NCI-H524 treated with DMSO at 0.1 percent for 48 hours (cell line): ENCODE measurements at places on chromosomes 7 and 10.

- DNase-seq, result peak; percentile 9
These were observed 190.9 kb downstream of the REEP3 start for GRCh38 chr10:63711867-63712716.

GRCh38 chr10:30068492-30069223 lies 9.3 kb upstream of the JCAD start:
- DNase-seq, result no peak

- DNase-seq, result no peak
These were observed 158.9 kb upstream of the TMEM106B start for GRCh38 chr7:12052211-12052610.

DNA sequence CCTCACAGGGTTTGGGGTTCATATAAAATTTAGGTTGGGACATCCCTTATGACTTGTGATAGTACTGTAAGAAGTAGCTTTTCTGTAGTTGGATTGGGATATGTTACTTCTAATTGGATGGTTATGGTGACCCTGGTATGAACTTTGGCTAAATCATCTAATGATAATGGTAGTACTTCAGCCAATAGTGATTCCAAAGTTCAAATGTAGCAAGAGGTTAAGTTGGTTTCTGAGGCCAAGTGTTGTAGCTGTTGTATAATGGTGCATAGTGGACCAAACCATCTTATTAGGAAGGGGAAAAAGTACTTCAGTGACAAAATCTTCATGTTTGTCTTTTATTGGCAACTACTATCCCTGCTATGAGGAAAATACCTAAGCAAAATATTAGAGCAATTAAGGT lies 542.1 kb upstream of the IGFBP3 start:
- DNase-seq, result no peak

DNA sequence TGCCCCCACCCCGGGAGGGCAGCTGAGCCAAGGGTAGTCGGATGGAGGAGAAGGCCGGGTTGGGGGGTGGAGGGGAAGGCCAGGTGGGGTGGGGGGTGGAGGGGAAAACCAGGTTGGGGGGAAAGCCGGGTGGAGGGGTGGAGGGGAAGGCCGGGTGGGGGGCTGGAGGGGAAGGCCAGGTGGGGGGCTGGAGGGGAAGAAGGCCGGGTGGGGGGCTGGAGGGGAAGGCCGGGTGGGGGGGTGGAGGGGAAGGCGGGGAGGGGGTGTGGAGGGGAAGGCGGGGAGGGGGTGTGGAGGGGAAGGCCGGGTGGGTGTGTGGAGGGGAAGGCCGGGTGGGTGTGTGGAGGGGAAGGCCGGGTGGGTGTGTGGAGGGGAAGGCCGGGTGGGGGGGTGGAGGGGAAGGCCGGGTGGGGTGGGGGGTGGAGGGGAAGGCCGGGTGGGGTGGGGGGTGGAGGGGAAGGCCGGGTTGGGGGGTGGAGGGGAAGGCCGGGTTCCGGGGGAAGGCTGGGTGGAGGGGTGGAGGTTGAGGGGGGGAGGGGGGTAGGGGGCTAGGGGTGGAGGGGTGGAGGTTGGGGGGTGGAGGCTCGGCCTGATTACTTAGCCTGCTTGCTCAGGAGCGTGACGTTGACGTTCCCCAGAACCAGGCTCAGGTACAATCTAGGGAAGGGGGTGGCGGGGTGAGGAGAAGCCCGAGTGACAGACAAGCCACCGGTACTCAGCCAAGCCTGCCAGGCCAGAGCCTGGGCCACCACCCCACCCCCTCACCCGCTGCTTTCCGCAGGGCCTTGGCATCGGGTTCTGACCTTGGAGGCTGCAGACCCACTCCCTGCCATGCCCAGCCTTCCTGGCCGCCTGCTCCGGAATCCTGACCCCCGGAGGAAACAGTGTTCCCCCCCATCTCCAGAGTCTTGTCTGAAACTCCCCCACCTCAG lies 5.6 kb downstream of the TMEM120A start:
- no peak for DNase-seq

- no peak for DNase-seq
These were observed 60.2 kb upstream of the PHF14 start for GRCh38 chr7:10913457-10913856.

DNA sequence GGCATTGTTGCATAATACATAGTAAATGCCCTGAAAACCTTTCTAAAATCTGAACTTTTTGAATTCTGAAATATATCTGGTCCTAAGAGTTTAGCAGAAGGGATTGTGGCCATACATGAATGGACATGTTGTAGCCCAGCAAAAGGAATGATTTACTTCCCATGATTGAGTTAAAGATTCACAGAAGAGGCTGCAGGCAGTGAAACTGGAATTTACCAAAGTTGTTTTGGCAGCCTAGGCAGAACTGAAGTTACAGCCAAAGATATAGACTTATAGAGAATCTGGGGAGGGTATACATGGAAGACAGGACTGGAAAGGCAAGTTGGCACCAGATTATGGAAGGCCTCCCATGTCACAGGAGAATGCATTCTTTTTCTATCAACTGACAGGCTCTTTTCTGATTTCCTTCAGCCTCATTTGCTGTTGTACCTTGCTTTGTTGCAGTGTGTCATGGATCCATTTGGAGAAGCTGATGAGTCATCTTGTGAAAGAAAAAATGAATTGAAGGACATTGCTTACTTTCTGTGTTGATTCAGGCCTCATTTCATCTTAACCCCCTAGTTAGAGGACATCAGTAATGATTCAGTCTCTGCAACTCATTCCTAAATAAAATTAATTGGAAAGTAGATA lies 356.2 kb upstream of the LRGUK start:
- DNase-seq, result no peak

- no peak for DNase-seq
These were observed 227.7 kb upstream of the TEX47 start for GRCh38 chr7:89023206-89023605.

- no peak for DNase-seq
These were observed 362.8 kb downstream of the THSD7A start for GRCh38 chr7:11469028-11469745.

DNA sequence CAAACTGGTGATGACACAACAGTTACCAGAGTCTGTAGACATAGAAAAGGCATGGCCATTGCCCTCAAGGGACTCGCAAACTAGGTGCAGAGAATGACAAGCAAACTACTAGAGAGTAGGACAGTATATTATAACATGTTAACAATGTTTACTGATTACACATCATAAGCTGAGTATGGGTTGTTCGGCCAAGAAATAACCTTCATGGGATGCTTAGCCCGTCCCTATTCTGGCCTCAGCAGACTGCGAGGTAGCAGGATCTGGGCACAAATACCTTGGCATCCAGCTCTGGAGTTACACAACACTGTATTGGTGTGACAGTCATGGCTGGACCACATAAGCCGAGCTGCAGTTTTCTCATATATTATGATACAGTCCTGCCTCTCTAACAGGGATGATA lies 51.4 kb downstream of the ABCB4 start:
- no peak for DNase-seq

DNA sequence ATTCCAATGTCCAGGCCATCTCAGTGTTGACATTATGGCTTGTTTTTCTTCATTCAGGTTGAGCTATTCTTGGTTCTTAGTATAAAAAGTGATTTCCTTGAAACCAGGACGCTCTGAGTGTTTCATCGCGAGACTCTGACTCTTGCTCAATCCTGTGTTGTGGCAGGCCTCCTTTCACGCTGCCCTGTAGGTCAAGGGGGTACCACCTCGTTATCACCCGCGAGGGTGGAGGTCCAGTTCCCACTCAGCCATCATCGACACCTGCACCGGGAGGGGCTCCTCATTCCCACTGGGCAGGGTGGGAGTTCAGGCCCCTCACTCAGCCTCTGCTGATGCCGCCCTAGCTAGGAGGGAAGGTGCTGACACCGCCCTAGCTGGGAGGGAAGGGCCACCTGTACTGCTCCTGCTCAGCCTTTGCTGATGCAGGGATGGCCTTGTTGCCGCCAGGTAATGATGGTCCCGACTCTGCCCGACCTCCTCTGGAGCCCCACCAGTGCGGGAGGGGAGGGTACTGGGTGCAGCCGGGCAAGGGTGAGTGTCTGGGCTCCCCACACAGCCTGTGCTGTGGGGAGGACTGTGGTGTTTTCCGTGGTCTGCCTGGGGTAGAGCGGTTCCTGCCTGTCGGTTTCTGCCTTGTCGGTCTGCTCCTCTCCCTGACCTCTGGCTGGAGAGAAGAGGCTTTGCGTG lies 16.4 kb downstream of the IQCE start:
- no peak for DNase-seq

- DNase-seq, result no peak
These were observed 10.7 kb downstream of the NODAL start for GRCh38 chr10:70430493-70431445.

GRCh38 chr10:129364949-129365348 lies 102.1 kb upstream of the MGMT start:
- no peak for DNase-seq

DNA sequence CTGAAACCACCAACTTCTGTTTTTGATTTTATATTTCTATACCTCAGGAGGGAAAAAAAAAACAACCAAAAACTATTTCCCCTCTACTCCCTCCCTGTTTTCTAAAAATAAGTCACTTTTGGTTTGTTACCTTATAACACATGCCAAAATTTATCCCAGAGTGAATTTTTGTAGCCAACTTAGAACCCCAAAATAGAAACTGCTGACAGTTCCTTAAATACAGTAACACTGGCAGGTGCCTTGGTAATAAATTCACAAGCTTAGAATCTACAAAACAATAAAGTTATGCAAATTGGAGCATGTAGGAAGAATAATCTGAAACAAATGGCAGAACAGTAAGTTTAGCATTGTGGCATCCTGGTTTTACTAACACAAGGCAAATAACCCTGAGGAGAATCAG lies 165.0 kb upstream of the HDAC9 start:
- no peak for DNase-seq

- DNase-seq, result no peak
These were observed 45.9 kb downstream of the SGMS1 start for GRCh38 chr10:50577681-50578350.

GRCh38 chr7:19869979-19870378 lies 96.6 kb upstream of the TMEM196 start:
- no peak for DNase-seq

DNA sequence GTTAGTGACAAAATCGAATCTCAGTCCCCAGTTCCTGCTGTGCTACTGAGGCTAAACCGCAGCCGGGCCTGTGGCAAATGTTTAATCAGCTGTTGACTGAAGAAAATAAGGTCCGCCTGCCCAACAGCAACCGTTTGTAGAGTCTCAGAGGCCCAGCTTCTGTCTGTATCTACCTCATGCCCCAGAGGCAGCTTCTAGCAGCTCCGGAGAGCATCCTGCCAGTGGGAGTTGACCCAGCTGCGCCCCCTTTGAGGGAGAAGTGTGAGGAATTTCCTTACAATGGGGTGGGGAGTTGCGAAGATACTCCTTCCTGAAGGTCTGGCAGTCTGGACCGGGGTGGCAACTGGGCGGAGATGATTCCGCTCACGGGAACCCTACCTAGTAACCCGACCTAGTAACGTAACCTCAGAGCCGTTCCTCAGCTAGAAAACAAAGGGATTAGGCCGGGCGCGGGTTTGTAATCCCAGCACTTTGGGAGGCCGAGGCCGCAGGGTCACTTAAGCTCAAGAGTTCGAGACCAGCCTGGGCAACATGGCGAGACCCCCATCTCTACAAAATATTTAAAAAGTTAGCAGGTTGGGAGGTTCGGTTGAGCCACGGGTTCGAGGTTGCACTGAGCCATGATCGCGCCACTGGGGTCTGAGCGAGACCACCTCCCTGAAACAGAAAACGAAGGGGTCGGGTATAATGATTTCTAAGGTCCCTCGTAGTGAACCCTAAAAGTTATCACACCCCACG lies 846 bp upstream of the ZNF775 start:
- peak; percentile 34 for DNase-seq

- no peak for DNase-seq
These were observed 190.2 kb downstream of the RELN start for GRCh38 chr7:103799298-103799697.

DNA sequence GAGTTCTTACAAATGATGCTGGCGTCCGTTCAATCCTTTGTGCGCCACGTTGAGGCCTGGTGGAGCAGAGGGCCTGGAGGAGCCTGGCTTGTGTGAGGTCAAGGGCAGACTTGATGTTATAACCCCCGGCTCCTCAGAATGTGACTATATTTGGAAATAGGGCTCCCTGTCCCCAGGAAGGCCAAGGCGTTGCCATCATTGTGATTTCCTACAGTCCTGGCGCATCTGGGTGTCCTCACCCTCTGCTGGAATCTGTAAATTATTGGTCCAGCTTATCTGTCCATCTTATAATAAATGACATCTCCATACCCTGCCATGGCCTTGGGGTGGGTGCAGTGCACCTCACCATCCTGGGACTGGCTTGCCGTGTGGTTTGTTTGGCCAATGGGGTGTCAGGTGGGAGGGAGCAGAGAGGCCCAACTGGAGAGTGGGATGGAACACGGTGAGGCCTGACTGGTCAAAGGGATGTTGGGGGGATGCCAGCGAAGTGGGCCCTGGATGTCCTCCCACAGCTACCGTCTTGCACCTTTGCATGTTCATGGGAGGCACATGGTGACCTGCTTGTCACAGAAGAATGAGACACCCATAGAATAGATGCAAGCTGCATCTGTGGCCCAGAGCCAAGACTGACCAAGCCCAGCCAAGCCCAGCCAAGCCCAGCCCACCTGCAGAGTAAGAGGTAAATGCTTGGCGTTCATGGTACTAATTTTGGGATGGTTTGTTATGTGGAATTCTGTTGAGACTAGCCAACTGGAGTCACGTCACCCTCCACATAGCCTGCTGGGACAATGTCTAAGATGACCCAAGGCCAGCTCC lies 11.1 kb upstream of the LRRC27 start:
- DNase-seq, result no peak

DNA sequence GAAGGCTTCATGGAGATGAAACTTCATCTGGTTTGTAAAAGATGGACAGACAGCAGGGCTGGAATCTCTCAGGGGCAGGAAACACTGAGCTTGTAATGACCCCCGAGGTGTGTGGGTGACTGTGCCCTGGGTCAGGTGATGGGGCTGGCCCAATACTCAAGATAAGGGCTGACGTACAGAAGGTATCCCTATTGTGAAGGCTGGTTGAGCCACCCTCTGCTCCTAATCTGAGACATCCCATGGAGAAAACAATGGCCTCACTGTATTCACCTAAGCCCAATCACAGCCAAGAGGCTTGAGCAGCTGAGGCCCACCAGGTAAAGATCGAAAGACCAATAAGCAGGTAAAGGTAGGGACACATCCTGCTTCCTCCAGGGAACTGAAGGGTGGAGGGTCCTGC lies 34.8 kb upstream of the NUB1 start:
- no peak for DNase-seq

DNA sequence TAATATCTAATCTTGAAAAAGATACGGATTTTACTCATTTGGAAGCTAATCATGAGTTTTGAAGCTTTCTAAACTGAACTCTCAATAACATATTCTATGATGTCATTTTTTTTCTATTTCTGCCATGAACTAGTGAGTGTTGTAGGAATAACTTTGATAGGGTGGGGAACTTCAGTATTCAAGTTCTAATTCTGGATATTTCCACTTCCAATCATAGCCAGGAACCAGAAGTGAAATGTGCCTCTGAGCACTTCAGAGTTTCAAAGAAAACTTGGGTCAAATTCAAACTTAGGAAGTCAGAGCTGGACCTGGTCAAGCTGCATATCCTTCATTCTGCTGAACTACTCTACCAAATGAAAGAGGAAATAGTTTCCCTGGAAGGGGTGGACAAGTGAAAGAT lies 847 bp downstream of the AGMO start:
- DNase-seq, result no peak

- no peak for DNase-seq
These were observed 884.8 kb downstream of the LRMDA start for GRCh38 chr10:76316234-76316633.
